ENCODE measurements at places on chromosomes 16 and 17.

- no peak for DNase-seq
Observed at GRCh38 chr17:77279448-77280303, 138.9 kb downstream of the SEC14L1 start.

GRCh38 chr16:21083729-21084268, 66.8 kb downstream of the DNAH3 start:
- no peak for DNase-seq

- no peak for DNase-seq
Observed at GRCh38 chr16:74315059-74315458, 18.4 kb downstream of the PSMD7 start.

DNA sequence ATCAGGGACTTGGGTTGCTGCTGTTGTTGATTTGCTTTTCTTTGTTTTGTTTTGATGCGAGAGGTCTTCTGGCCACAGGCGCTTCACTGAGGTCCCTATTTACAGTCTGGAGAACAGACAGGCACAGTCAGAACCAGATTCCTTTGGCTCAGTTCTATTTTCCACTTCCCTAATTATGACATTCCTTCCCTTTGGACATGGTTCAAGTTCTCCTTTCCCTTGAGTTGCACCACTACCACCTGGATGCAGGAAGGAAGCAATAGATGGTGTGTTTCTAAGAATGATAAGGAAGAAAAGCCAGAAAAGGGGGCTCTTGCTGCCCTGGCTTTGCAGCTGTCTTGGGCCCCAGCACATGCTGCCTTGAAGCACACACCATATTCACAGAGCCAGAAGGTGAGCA, 160.6 kb downstream of the MAF start:
- DNase-seq, result no peak

GRCh38 chr16:12235110-12235509, 258.6 kb downstream of the SNX29 start:
- DNase-seq, result no peak

- DNase-seq, result no peak
Observed at GRCh38 chr16:27152801-27153200, 50.5 kb upstream of the KDM8 start.

DNA sequence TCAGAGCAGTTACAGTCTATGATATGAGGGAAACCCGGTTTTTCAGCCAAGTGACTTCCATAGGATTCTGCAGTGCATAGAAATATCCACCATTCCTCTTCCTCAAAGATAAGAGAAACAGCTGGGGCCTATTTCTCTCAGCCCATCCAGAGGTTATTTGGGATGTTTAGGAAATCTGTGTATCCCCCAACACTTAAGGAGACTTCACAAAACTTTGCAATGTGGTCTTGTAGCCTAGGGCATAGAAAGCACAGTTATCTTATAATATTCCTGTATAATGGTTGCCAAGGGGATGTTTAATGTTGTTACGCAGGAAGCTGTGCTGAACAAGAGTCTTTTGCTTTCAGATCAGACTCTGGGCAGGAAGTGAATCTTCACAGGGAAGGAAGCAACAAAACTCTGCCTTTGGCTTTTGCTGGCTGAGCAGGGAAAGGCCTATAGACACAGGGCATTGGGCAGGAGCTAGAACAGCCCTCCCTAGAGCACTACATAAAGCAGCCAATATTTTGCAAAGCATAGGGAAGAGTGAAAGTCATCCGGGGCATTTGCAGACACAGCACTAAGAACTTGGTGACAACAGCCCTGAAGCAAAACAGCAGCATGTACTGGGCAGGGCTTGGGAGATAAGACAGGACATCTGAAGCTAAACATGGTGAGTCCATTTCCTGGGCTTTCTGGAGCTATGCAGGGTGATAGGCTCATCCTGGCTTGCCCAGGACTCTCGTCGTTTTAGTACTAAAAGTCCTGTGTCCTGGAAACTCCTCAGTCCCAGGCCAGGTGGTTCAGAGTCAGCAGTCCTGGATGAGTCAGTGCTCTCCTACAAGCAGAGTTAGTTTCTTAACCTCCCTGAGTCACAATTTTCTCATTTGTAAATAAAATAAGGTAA, 18.7 kb upstream of the BEAN1 start:
- DNase-seq, result peak; percentile 74

DNA sequence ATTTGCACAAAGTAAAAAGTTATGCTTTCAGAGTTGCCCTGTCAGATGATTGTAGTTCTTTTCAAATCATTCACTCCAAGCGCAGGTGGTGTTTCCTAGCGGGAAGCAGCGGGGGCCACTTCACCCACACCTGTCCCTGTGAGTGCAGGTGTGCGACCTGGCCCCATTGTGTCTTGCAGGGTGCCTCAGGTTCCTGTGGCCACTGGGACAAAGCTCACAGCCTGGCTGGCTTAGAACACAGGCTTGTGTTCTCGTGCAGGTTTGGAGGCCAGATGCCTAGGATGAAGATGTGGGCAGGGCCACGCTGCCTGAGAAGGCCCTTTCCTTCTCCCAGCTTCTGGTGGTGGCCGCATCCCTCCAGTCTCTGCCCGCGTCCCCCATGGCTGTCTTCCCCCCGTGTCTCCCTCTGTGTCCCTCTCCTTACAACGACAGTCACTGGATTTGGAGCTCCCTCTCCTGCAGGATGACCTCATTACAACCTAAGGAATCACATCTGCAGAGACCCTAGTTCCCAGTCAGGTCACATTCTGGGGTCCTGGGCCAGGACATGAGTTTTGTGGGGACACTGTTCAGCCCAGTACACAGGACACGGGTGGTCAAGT, 90.5 kb downstream of the NPIPB11 start:
- no peak for DNase-seq

- no peak for DNase-seq
Observed at GRCh38 chr16:22089910-22090309, 2.4 kb upstream of the VWA3A start.

GRCh38 chr17:69729944-69730343, 315.4 kb downstream of the MAP2K6 start:
- DNase-seq, result peak; percentile 37

DNA sequence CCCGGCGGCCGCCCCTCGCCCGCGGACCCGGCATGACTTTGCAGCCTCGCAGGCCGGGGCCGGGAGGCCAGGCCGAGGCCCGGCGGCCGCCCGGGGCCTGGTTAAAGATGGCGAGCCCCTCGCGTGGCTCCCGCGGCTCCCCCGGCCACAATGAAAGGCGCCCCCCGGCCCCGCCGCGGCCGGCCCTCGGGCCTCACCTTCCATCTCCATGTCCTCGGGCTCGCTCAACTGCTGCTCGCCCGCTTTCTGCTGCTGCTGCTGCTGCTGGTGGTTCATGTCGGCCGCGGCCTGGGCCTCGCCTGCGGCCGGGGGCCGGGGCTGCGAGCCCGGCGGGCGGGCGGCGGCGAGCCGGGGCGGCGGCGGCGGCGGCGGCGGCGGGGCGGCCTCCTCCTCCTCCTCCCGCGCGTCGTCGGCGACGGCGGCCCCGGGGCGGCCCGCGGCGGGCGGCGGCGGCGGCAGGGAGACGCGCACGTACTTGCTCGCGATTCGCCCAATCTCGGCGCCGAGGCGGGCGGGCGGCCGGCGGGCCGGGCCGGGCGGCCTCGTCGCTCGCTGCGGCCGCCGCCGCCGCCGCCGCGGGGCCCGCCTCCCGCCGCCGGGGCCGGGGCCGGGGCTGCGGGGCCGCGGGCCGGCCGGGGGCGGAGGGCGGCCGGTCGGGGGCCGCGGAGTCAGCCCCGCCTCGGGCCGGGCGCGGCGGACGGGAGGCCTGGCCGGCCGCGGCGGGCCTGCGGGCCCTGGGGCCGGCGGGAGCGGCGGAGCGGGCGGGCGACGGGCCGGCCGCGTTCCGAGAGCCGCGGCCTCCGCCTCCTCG, 491 bp downstream of the USP7 start:
- no peak for DNase-seq

GRCh38 chr17:60971515-60972369, 294.1 kb downstream of the BCAS3 start:
- no peak for DNase-seq

- no peak for DNase-seq
Observed at GRCh38 chr17:41392278-41392677, 5.1 kb downstream of the KRT31 start.

DNA sequence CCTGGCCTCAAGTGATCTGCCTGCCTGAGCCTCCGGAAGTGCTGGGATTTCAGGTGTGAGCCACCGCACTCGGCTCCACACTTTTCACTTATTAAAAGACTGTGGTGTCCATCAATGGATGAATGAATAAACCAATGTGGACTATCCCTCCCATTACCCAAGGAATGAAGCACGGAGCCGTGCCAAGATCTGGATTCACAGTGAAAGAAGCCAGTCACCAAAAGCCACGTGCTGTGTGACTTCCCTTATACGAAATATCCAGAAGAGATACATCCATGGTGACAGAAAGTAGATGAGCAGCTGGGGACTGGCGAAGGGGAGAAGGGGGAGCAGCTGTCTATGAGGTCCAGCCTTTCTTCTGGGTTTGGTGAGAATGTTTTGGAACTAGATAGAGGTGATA, 48.2 kb upstream of the STH start:
- no peak for DNase-seq

DNA sequence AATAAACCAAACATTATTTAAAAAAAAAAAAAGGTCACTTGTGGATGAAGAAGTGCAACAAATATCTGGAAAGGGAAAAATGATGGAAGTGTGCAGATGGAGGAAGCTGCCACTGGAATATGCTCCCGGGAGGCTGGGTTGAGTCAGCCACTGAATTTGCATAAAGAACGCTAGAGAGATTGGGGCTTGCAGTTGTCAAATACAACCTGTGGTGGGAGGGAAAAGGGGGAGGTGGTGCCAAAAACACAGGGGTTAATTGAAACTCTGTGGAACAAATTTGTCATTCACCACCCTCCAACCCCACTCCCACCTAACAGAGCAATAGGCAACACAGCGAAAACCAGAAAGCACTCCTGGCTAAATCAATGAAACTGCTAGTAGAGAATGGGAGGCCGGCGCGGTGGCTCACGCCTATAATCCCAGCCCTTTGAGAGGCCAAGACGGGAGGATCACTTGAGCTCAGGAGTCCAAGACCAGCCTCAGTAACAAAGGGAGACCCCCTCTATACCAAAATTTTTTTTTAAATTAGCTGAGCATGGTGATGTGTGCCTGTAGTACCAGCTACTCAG, 37.6 kb upstream of the RPL38 start:
- no peak for DNase-seq

DNA sequence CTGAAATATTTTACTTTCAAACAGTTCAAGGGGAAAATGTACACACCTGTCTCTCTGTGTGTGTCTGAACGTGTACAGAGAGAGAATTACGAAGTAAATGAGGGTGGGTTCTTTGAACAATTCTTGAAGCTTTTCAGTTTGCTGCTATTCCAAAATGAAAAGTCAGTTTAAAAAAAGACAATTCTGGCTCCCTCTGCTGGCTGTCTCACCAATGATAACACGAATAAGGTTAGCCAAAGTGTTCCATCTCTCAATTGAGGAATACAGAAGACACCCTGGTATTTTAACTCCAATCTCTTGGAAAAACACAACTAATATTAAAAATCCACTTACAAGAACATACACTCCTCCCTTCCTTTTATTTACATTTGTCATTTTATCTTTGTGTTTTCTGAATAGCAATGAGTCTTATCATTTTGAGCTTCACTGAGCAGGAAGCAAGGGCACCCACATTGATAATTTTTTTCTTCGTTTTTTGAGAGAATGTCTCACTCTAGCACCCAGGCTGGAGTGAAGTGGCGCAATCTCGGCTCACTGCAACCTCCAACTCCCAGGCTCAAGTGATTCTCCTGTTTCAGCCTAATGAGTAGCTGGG, 20.5 kb downstream of the EFTUD2 start:
- no peak for DNase-seq

GRCh38 chr16:62642677-62643076, 606.4 kb upstream of the CDH8 start:
- no peak for DNase-seq

DNA sequence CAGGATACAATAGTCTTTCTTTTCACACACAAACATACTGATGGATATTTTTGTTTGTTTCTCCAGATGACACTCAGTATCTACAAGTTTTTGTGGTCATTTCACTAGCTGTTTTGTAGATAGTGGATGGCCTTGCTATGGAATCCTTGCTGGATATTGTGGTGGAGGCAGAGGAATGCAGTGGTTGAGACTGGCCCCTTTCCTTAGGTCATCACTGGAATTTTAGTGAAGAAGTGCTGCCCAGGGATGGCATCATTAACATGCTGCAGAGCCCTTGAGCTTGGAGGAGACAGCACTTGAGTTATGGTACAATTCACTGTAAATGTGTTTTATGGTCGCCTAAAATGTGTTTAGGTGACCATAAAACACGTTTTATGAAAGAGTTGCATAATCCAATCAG, 455.9 kb upstream of the HSBP1 start:
- no peak for DNase-seq

GRCh38 chr16:56547120-56547948, 17.5 kb upstream of the MT4 start:
- DNase-seq, result peak; percentile 18

DNA sequence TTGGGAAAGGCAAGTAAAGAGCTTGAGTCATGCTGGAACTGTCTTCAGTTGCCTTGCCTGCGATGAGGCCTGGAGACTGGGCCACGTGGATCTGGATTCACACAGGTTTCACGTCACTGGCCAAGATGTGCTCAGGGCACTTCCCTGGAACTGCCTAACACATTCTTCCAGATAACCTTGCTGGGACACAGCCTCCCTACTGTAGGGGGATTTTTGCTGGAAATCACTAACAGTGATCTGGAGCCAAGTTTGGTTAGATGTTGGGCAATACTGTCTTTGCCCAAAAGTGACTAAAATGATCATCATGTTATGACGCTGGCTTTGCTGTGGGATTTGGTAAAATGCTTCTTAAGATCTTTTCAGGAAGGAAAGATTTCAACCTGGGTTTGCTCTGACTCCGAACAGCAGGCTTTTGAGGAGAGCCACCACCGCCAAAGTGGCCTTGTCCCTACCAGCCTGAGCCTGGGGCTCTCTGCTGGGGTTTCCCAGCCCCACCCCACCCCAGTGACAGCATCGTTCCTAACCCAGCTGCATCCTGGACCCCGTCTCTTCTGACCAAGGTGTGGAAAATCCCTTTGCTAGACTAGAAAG, 14.7 kb downstream of the C1QTNF1 start:
- peak; percentile 96 for DNase-seq

DNA sequence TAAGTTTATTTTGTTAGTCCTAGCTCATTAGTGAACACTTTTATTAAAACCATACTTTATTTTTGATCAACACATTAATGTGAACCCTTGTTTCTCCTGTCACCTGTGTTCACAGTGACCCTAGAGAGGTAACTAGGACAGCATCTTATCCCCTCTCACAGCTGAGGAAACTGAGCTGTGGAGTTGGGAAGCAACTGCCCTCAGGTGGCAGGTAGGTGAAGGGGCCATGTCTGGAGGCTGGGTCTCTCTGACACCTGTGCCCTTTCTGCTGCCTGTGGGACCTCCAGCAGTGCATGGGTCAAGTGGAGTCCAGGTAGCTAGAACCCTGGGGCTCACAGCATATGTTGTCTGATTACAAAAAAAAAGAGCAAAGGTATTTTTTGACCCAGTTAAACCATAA, 22.9 kb upstream of the SLC12A3 start:
- DNase-seq, result no peak

All from HS-5 (cell line).